Activated CD8-positive, alpha-beta T cell treated with anti-CD3 and anti-CD28 coated beads, Interleukin-2, amount 10 ng/mL, durations not matched to agents 7 days and 5 days (primary cell): ENCODE measurements at places on chromosomes 3 and 15. TPM values are rescaled to one million over a fixed set of nuclear protein-coding genes. Genes with fewer than 3 reads are reported as not detected.

- no peak for DNase-seq
Measured at GRCh38 chr15:80404761-80405553, 775 bp downstream of the ARNT2 start.

TMC3 gene
- not detected for total RNA-seq

DNA sequence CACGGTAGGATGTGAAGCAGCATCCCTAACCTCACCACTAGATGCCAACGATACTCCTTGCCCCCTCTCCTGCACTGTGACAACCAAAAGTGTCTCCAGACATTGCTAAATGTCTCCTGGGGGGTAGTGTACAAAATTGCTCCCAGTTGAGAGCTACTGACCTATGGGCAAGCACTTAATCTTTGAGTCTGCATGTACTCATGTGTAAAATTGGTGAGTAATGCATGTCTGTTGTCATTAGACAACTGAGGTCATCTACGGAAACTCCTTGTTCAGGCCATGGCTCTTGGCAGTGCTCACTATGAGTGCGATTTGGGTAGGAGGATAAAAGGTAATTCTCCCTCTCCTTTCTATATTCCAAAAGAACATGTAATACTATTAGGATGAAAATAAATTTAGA lies 29.2 kb downstream of the PDHB start:
- no peak for DNase-seq

DNA sequence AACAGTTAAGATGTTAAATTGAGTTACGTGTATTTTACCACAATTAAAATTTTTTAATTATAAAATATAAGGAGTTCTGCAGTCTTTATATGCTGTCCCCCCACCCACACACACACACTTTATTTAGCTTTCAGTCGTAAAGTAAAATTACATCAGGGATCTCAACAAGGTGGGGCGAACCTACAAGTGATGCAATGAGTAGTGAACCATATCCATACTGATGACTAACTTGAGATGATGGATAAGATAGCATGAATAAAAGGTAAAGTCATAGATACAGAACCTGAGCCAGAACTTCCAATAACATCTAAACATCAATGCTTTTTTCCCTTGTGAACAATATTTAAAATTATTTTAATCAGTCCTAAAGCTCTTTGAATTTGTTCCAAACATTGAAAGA lies 77.2 kb downstream of the VPS13C start:
- DNase-seq, result no peak

- DNase-seq, result no peak
Measured at GRCh38 chr15:92120094-92120795, 266.7 kb downstream of the SLCO3A1 start.

GRCh38 chr15:63190769-63191649 lies 1.6 kb downstream of the RAB8B start:
- no peak for DNase-seq

RASL12 gene
- total RNA-seq, result not detected

MAP4 gene
- 119 TPM for total RNA-seq

DNA sequence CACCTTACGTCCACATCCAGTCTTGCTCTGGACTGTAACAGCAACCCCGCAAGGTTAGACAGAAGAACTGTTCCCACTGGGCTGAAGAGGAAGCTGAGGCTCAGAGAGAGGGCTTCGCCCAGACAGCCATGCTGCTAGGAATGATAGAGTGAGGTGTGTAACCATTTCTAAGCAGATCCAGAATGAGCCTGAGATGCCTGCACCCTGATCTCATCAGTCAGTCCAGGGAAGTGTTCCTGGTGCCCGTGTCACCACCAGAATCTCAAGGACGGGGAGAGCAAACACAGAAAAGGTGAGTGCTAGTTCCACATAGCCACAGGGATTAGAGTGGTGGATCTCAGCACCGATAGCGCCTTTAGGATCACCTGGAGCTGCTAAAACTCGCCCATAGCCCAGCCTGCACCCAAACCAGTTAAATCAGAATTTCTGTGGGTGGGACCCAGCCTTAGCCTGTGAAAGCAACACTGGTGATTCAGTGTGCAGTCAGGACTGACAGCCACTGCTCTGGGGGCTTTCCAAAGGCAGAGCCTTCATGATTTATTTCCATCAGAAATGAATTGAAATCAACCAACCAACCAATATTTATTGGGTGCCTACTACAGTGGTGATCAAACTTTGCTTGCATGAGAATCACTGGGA lies 12.3 kb downstream of the ISLR start:
- DNase-seq, result no peak

DNA sequence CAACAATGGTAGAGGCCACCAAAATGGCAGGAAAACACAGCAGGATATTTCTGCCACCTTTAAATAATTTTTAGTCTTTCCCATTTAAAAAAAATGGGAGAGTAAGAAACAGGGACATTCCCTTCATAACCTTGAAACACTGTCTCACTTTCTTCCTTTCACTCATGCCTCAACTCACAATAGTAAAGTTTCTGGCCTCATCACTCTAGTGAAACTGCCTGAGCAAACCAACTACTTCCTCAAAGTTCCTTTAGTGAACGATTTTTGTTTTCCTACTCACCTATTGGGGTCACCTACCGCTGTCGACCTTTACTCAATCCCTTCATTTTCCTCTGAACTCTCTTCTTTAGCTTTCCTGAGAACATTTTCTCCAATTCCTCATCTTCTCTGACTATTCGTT lies 33.0 kb downstream of the SHC4 start:
- no peak for DNase-seq

DNA sequence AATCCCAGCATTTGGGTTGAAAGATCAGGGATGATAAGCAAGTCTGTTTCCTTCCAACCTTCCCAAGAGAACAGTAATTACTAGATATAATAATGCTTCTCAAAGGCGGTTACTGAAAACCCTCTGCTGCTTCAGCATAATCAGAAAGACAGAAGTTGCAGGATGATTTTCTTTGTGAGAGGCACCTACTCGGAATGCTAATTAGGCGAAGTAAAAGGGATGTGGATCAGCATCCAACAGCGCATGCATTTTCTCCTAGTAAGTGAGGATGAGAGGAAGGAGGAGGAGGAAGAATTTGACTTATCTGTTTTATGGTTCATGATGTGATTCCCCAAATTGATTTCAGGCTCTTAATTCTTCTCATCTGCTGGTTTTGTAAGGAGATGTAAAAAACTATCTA lies 118.0 kb downstream of the CACNA2D3 start:
- DNase-seq, result no peak

- DNase-seq, result no peak
Measured at GRCh38 chr15:40106203-40107161, 2.2 kb downstream of the BMF start.

- no peak for DNase-seq
Measured at GRCh38 chr3:145429546-145429945, 731.4 kb downstream of the PLOD2 start.

GRCh38 chr3:128358156-128358895 lies 108.4 kb downstream of the DNAJB8 start:
- DNase-seq, result no peak

DNA sequence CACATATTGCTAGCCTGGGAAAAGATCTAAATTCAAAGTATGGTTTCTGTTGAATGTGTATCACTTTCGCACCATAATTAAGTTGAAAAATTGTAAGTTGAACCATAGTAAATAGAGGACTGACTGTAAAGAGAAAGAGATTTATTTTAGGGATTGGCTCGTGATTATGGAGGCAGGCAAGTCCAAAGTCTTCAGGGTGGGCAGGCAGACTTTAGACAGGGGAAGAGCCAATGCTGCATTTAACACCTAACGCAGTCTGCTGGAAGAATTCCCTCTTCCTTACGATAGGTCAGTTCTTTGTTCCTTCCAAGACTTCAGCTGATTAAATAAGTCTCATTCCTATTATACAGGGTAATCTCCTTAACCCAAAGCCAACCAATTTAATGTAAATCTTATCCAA lies 15.8 kb downstream of the C3orf85 start:
- DNase-seq, result no peak

DNA sequence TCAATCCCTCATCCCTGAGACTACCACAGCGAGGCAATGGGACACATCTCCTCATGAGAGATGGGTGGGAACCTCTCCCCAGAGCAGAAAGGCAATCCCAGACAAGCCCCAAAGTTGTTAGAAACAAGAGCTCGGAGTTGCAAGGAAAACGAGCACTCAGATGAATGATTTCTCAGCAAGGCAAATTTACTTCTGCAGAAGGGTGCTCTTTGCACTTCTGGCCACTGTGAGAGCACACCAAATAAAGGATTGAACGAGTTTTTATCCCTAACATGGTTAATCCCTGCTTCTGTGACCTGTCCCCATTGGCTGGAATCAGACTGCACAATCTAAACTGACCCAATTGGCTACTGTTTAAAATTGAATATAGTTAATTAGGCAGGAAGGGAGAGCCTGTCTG lies 339.1 kb upstream of the POU1F1 start:
- no peak for DNase-seq

DNA sequence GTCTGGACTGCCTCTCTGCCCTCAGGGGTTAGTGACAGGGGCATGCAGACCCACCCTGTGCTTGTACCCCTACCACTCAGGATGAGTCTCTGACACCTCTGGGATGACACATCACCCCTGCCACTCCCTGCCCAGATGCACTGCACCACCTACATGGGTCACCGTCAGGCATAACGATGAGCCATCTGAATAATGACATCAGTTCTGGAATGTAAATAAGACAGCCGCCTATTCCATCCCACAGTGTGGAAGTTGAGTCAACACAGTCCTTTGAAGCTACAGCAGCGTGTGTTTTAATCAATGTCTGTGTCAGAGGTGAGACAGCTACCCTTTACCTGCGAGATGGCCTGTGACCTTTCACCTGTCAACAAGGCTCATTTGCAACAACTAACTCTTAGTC lies 268.7 kb upstream of the ARRDC4 start:
- no peak for DNase-seq

GRCh38 chr15:31324186-31324585 lies 2.4 kb upstream of the KLF13 start:
- no peak for DNase-seq

CD200R1 gene
- 7.8 TPM for total RNA-seq

DNA sequence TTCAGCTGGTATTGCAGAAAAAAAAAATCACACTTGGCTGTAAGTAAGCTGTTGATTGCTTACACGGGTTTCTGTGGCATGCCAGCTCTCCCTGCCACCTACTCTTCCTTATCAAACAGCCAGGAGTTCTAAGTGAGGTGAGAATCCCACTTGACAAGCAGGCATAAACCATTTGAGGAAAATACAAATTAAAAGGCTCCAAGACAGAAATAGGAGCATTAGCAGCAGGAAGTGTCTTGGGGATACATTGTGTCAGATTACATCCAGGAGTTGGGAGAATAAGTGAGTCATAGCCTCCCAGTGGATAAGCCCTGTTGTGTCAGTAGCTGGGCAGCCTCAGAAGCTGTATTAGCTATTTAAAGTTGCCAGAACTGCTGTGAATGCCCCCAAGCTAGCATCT lies 256.0 kb downstream of the CNTN4 start:
- no peak for DNase-seq

DNA sequence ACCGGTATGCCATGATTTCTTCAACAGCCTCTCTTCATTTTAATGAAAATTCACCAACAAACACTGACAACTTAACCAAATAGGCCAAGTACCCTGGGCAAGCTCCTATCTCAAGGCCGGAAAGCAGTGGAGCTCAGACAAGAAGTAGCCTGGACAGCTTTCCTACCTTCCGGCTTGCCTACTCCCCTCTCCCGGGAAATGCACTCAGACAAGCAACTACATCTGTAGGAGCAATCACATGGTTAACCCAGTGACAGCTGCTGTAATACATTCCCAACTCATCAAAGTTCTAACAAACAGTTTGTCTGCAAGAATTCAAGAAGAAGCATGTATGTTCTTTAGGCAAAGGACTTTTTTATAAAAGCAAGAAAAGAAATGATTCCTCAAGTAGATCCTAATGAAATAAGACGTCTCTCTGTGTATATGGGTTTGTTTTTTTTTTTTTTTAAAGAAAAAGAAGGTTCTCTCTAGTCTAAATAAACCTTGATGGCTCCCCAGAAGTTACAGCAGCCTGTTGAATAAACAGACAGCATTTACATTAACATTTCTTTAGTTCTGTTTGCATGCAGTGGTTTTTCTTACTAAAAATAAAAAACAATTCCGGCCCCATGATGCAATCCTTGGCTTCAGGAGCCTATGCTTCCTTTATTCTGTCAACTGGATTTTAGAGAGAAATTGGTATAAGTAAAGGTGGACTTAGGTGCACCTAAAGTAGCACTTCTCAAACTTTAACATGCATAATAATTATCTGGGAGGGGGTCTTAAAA lies 278.7 kb downstream of the NEK10 start:
- no peak for DNase-seq

MORC1 gene
- not detected for total RNA-seq

DNA sequence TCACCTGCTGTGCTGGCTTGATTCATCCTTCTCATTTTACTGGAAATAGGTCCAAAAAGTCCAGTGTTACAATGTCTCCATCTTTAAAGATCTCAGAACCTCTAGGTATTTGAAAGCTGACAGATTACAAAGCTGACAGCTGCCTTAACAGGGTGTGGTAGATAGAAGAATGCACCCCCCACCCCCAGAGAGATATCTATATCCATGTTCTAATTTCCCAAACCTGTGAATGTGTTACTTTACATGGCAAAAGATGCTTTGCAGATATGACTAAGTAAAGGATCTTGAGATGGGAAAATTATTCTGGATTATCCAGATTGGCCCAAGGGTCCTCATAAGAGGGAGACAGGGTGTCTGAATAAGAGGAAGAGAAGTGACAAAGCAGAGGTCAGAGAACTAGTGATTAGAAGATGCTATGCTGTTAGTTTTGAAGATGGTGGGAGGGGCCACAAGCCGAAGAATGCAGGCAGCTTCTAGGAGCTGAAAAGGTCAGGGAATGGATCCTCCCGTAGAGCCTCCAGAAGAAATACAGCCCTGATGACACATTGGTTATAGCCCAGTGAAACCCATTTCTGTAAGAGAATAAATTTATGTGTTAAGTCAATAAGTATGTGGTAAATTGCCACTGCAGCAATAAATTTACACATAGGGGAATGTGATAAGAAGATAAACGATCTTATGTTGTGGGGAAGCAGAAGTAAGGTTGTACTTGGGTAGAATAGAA lies 21.5 kb upstream of the FSTL1 start:
- DNase-seq, result no peak

FETUB gene
- total RNA-seq, result not detected

DNA sequence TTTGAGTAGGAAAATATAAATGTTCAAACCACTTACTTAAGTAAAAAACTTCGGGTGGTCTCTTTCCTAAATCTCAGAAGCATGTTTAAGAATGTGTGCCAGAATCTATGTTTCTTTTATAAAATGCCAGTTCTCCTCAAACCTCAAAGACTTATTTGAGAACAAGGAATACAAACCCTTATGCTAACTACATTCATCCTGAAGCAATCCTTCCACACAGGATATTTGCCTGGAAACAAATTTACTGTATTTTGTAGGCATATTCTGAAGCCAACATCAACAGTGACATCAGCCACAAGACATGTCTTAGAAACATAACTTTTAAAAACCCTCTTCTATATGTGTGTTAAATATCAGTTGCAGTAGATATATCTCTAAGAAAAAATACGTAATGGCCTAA lies 1077.0 kb downstream of the ROBO1 start:
- no peak for DNase-seq

DNA sequence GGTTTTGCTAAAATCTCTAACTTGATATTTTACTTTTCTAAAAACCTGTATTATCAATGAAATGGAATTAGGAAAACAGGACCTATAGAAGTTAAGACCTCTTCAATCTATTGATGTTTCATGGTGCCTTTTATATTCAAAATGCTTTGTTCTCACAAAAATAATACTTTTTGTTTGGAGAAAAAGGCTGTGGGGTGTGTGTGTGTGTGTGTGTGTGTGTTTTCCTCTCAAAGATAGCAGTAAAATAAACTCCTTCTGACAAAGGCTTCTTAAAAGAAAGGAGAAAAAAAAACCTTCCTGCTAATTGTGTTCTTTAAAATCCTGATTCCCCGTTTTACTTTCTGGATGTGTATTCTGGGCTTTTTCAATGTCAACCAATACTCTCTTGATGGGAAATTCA lies 54.5 kb downstream of the RBM6 start:
- DNase-seq, result no peak
